Substantia nigra (tissue), 51 donors: ENCODE measurements at places on chromosomes 7 and 10.

DNA sequence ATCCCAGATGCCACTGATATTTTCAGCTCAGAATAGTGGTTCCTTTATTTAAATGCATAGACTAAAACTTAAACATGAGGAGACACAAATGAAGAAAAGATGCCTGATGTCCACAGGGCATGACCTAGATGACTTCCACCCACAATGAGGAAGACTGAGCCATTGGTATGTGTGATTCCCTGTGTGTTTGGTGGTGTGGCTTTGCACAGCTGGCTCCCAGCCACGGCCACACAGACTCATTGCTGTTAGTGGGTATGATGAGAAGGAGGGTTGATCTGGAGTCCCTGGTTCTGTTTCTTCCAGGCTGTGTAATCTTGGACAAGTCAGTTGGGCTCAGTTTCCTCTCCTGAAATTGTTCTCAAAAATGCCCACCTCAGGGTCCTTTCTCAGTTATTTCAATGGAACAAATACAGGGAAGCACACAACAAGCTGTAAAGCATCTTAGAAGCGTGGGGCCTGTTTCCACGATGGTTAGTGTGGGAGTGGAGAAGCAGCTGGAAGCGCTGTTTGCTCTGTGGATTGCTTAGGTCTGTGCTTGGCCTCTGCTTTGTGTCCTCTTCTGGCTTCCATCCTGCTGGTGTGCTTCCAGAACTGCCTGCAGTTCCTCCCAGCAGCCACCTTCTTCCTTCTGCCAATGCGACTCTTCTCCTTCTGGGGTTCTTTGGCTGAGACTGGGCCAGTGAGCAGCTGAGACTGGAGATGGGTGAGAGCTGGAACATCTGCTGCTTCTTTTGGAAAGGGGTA lies 303.7 kb downstream of the BMPER start:
- no peak for DNase-seq

DNA sequence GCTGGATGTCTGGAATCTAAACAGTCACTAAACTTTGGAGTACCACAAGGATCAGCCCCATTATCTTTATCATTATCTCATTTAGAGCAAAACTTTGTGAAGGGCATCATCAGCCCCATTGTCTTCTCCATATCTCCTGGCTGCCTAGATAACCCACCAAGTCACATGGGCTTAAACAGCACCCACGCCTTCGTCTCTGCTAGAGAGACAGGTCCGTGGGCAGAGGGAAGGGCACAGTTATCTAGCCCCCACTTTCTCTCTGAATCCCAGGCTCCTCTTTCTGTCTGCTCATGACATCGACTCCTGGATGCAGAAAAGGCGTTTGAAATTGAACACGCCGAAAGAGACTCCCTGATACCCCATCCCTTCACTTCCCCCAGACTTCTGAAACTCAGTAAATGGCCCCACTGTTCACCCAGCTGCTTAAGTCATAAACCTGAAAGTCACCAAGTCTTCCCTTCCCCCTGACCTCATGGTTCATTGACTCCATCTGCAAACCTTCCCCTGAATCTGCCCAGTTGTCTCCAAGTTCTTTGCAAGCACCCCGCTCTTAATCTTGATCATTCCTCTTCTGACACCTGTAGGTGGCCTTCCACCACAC lies 20.9 kb upstream of the PARD3 start:
- DNase-seq: no peak

- no peak for DNase-seq
Observed at GRCh38 chr10:104925232-104925851, 284.3 kb downstream of the SORCS3 start.

DNA sequence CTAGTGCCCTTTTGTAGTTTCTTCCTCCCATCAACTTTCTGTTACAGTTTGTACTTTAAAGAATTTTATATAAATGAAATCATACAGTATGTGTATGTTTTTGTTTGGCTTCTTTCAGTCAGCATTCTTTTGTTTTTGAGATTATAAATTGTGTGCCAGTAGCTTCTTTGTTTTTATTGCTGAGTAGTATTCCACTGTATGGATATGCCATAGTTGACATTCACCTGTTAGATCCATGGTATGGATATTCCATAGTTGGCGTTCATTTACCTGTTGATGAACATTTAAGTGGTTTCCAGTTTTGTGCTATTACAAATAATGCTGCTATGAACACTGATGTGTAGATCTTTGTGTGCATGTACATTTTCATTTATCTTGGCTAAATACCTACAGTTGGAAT lies 70.8 kb upstream of the SYPL1 start:
- no peak for DNase-seq

DNA sequence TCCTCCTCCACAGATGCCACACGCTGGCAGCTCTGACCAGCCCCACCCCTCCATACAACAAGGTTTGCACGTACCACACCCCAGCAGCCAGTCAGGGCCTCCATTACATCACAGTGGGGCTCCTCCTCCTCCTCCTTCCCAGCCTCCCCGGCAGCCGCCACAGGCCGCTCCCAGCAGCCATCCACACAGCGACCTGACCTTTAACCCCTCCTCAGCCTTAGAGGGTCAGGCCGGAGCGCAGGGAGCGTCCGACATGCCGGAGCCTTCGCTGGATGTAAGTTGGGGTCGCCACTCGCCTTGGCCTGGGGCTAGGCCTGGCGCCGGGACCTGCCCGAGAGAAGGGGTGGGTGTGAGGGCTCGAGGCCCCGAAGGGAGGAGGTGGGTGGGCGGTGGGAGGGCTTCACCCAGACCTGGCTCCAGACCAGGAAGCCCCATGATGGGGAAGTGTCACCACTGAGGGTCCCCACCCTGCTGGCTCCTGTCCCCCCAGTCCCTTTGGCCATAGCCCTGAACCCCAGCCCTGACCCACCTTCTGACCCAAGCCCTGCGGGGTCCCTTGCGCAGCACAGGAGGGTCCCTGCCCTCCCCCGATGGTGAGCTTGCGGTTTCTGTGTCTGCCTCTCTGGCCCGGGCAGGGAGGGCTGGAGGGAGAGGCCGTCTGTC lies 36.2 kb upstream of the PPIF start:
- no peak for DNase-seq

DNA sequence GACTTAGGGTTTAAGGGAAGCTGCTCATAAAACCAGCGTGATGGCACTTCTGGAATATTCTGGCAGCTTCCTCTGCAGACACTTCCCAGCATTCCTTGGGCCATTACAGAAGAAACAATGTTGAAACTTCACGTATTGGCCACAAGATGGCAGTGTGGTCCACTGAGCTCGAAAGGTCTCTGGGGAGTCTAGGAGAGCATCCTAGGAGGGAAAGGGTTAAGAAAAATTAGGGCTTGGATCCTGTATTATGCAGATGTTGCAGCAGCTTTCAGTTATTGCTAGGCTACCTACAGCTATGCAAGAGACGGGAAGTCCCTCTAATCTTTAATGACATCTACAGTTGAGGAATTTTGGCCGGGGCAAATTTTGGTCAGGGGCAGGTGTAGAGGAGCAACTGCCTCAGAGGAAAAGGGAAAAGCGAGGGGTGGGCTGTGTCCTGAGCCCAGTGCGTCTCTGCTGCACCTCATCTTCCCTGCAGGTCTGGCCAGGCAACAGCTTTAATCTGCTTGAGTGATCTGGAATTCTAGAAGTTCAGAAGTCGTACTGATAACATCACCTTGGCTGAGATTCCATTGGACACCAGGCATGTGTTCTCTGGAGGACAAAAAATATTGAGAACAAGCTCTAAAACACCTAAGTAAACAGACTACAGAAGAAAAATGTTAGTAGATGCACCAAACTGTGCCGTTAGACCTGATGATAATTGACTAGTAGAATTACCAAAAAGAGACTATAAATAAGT lies 220.8 kb upstream of the PRSS58 start:
- no peak for DNase-seq

DNA sequence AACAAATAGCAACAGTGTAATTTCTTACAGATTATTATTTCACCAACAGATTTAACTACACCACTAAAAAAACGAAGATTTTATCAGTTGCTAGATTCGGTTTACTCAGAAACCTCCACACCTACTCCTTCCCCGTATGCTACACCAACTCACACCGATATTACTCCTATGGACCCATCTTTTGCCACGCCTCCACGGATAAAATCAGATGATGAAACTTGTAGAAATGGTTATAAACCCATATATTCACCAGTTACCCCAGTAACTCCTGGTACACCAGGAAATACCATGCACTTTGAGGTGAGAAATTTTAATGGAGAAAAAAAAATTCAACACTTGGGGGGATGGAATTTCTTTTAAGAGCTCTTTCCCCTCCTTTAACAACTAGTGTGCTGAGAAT lies 92.5 kb downstream of the KMT2E start:
- no peak for DNase-seq

GRCh38 chr7:69681181-69681580 lies 82.9 kb downstream of the AUTS2 start:
- DNase-seq: no peak

DNA sequence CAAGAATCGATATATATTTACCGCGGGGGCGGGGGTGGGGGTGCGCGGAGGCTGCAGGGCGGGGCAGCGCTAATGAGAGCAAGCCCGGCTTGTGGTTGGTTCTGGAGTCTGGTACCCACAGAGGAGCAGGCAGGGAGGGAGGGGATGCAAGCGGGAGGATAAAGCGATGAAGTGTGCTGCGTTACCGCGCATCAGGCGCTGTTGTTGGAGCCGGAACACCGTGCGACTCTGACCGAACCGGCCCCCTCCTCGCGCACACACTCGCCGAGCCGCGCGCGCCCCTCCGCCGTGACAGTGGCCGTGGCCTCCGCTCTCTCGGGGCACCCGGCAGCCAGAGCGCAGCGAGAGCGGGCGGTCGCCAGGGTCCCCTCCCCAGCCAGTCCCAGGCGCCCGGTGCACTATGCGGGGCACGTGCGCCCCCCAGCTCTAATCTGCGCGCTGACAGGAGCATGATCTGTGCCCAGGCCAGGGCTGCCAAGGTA lies at the start of gene HECW1:
Gene HECW1 (plus strand): TSS at position 189 of the 482 bp plus-strand sequence. CDS start 131,259 bp downstream, outside the sequence.
- DNase-seq: no peak

- no peak for DNase-seq
Observed at GRCh38 chr7:127404286-127405072, 12.0 kb upstream of the ZNF800 start.

- peak; percentile 26 for DNase-seq
Observed at GRCh38 chr7:1758028-1758858, 88.2 kb downstream of the ELFN1 start.

- no peak for DNase-seq
Observed at GRCh38 chr7:130084037-130084875, 13.9 kb downstream of the KLHDC10 start.

DNA sequence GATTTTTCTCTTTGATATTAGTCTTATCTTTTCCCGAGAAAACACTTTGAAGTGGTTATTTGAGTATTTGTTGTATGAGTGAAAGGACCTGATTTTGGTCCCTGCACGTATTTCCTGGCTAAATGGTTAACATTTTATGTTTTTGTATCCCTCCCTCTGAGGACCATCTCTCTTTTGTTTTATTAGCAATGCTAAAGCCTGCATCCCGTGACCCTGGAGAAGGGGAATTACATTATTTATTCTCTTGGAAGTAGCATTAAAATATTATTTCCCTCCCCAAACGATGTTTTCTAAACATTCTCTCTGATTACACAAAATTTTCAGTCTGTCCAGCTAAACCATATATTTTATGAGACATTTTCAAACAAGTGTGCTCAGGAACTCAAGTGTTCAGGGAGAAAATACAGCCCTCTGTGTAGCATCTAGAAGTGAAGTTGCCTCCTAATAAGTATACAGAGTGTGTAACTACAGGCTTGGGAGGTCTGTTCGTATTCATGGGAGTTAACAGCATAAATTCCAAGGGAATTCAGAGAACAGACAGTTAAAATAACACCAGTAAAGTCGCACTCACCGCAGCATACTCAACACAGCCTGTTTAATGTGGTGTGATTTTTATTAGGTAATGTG lies 163.8 kb upstream of the NPVF start:
- no peak for DNase-seq

GRCh38 chr10:78366663-78367411 lies 333.2 kb downstream of the RPS24 start:
- no peak for DNase-seq

- no peak for DNase-seq
Observed at GRCh38 chr7:57363321-57363720, 86.7 kb upstream of the ZNF716 start.

DNA sequence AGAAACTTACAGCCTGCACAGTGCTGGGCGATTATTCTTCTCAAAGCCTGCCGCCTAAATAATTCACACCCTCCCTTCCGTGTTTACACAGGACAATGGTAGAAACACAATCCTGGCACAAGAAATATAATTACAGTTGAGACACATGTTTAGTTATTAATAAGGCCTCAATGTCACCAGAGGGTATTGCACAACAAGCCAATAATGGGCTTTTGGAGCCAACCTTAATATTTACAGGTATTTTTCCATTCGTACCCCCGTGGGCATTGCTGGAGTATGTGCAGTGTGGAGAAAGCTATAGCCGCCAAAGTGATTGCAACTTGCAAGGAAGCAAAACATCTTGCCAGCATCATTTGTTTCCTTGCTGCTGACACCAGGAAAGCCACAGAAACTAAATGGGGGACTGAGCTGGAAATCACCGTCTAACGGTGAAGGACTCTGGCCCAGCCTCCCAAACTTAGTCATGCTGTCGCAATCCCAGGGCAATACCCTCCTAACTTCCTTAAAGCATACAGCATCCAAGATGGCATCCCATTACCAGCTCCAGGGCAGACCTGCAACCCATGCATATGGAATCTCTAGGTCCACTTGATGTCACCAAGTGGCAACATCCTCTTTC lies 8.6 kb downstream of the CALN1 start:
- DNase-seq: no peak

GRCh38 chr10:116598329-116598728 lies 7.6 kb downstream of the PNLIPRP1 start:
- no peak for DNase-seq

- DNase-seq: no peak
Observed at GRCh38 chr10:99484626-99485581, 47.8 kb upstream of the NKX2-3 start.

DNA sequence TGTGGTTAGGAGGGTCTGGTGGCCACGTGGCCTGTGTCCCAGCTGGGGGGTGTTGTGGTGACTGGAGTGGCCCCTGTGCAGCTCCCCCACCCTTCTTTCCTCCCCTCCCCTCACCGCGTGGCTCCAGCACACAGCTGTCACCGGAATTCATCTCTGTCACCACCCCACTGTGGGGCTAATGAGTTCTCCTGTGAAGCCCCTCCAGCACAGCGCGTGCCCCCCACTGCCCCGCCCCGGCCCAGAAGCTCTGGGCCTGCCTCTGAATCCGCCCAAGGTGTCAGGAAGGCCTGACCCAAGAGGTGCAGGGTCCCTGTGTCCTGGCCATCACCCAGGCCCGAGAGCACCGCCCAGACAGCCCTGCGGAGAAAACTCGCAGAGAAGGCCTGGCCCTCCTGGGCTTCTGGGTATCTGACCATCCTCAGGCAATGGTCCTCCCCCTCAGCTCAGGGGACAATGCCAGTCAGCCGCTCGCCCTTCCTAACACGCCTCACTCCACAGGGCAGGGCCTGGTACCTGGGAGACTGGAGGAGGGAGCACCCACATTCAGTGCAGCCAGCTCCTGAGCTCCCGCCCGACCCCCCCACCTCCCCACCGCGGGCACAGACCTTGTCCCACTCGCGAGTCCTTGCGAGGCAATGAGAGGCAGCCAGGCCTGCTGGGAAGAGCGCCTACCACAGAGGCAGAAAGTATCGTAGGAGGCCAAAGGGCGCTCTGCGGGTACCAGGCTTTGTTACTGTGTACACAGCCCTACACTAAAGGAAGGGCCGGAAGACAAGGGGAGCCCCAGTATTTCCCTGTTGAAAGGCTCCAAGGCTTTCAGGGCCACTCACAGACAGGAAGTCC lies 38.2 kb downstream of the GBX1 start:
- no peak for DNase-seq

- DNase-seq: no peak
Observed at GRCh38 chr7:1201916-1202315, 30.8 kb upstream of the UNCX start.
